ENCODE measurements at places on chromosomes 5 and 9.

- DNase-seq = peak; percentile 18
Observed at GRCh38 chr9:94554439-94555331, at the start of gene PCAT7. Gene PCAT7 (plus strand): TSS chr9:94555083.

DNA sequence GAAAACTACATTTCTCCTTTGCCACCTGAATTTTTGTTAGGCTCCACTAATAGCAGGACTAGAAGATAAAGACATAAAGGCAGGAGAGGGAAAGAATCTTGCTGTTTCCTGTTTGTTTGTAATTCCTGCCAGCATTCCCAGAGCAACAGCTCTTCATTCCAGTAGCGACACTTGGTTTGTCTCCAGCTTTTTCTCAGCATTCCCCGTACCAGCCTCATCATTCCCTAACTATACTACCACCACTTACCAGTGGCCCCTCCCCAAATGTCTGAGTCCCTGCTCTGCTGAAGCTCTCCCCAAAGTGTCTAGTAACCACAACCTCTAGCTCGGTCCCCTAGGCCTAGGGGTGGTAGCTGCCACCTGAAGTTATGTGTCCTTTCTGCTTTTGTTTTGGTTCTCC, 18.6 kb downstream of the CETN3 start:
- no peak for DNase-seq

GRCh38 chr5:33444542-33444941, 3.8 kb downstream of the TARS1 start:
- DNase-seq = no peak

DNA sequence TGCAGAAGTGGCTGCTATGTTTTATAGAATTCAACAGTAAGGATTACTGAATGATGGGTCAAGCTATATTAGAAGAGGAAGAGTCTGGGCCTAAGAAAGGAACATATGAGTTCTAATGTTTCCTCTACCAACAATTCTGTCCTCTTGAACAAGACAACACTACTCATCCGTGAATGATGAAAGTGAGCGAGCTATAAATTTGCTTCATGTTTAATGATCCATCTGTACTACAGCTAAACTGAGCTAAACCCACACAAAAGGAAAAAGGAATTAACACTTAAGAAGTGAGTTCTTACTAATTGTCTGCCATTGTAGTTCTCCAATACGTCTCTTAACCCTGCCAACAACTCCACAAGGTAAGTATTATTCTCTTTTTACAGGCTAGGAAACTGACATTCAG, 204.4 kb downstream of the GLIS3 start:
- DNase-seq = no peak

DNA sequence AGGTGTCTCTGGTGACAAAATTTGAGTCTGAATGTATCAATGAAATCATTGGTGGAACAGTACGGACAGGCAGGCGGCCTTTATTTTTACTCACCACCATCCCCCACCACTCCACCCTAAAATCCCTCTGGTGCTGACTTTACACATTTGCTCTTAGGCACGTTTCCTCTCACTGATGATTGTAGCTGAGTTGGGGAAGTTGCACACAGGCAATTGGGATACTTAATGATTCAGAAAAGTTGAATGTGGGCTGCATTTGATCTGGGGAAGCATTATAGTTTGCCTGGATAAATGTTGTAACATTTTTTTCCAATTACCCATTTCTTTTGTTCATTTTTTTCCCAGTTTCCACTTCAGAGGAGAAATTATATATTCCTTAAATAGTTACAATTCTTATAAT, 658.4 kb downstream of the TLR4 start:
- no peak for DNase-seq

GRCh38 chr5:94545870-94546625, 72.4 kb downstream of the KIAA0825 start:
- DNase-seq = no peak

- no peak for DNase-seq
Observed at GRCh38 chr5:41410307-41410706, 100.1 kb downstream of the PLCXD3 start.

- no peak for DNase-seq
Observed at GRCh38 chr5:134568337-134568700, 42.8 kb downstream of the JADE2 start.

GRCh38 chr9:2657427-2657826, 35.8 kb downstream of the VLDLR start:
- peak; percentile 29 for DNase-seq

DNA sequence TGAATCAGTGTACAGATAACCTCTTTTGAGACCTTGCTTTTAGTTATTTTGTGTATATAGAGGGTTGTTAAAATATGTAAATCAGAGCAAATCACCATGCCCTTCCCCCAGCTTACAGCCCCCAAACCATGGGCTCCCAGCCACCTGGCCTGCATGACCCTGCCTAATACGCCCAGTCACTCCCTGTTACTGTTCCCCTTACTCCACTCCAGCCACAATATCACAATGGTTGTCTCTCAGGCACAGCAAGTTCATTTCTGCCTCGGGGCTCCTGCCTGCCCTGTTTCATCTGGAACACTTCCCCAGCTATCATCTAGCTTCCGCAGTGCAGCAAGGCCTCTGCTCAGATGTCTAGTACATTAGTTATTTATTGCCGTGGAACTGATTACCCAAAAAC, 5.0 kb upstream of the CARD19 start:
- DNase-seq = no peak

DNA sequence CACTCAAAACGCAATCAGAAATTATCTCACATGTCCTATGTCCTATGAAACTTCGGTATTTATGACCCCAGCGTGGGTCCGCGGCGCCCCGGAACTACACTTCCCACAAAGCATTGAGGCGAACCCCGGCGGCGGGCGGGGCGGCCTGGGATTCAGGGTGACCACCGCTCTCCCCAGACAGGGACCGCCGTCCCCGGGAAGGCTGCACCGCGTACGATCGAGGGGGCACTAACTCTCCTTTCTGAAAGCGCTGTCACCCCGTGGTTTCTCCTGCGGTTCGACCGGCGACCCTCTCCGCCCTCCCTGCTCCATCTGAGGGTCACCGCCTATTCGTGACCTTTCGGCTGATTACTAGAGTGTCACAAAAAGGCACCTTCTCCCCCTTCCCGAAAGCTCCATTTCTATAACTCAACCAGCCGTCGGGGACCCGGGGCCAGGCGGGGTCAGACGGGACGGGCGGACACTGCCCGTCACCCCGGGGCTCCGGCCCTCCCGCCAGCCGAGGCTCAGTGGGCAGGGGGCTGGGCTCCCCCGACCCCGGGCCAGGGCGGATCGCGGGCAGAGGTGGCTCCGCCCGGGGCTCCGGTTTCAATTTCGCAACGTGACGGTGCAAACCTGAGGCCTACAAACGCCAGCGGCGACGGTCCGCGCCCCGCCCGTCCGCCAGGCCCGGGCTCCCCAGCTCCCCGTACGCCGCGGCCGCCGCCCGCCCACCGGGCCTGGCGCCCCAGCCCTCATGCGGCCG, 1.3 kb downstream of the ECPAS start:
- DNase-seq = peak; percentile 61

GRCh38 chr5:465591-466403, 22.8 kb downstream of the EXOC3 start:
- no peak for DNase-seq

DNA sequence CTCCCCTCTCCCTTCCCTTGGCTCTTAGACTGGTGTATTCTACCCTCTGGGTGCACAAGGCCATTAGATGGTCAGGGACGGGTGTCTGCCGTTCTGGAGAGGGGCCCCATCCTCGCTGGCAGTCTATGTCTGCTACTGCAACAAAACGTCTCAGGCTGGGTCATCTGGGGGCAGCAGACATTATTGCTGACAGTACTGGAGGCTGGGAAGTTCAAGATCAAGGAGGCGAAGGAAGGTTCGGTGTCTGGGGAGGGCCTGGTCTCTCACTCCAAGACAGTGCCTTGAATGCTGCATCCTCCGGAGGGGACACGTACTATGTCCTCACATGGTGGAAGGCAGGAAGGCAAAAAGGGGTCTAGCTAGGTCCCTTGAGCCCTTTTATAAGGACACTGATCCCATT, 93.4 kb upstream of the COL5A1 start:
- DNase-seq = no peak

GRCh38 chr9:35618325-35618727, at the start of gene CD72:
Gene CD72 (minus strand): TSS chr9:35618413. CDS start chr9:35618303, 110 bp downstream.
- DNase-seq = no peak

- no peak for DNase-seq
Observed at GRCh38 chr5:53017383-53017782, 28.2 kb downstream of the ITGA2 start.

GRCh38 chr9:136244969-136245218, 718 bp downstream of the QSOX2 start:
- DNase-seq = no peak

GRCh38 chr5:17735761-17736160, 101.5 kb downstream of the TAF11L14 start:
- DNase-seq = no peak

GRCh38 chr5:6827526-6828219, 114.4 kb downstream of the TENT4A start:
- DNase-seq = peak; percentile 64

DNA sequence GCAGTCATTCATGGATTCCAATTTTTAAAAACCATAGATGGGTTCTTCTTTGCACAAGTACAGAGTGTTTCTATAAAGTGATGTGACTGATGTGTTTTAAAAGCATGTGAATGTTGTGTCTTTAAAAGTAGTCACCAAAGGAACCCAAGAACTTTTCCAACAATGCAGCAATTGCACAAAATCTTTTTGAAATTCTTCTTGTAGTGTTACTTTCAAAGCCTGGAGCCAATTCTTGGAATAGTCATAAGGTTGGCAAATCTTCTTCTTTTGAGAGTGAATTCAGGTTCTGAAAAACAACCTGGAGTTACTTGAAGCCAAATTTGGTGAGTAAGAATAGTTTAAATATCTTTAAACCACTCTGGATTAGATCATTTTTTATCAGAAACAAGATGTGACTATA, 10.5 kb downstream of the GRAMD2B start:
- no peak for DNase-seq

DNA sequence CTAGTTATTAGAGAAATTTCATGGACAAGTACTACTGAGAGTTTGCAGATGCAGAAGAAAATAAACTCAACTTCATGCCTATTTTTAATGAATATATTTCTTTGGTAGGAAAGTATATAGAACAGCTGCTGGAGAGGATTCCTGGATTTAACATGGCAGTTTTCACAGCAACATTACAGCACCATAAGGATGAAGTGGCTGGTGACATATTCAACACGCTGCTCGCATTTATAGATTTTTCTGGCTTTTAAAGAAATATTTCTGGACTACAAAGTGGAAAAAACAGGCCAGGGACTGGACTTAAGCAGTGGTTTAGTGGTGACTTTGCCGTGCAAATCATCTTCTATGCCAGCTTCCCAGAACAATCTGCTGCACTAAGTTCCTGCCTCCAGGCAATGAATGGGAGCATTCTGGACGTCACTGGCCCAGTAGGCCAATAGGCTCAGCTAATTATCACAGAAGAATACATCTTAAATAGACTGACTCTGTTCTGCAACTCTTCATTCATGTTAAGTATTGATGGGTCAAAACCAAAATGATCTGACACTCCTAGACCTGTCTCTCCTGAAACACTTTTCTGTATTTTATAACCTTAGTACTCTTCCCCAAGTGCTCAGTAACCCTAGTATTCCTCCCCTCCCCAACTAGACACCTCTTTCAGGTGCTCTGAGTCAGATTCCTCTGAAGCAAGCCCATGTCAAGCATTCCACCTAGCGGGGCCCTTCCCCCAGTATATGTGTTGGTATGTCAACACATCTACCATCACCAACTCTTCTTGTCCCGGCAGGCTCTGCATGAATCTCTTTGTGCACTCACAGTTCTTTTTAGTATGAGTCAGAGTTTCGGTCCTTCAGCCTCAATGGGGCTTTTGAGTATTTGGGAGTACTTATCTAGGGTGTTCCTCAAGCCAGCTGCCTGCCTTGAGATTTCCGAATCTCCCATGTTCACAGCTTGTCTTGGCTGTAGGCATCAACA, 625.5 kb downstream of the CHSY3 start:
- DNase-seq = no peak

GRCh38 chr5:66742083-66742895, 146.1 kb downstream of the MAST4 start:
- no peak for DNase-seq

GRCh38 chr9:2209400-2209799, 194.3 kb downstream of the SMARCA2 start:
- no peak for DNase-seq

DNA sequence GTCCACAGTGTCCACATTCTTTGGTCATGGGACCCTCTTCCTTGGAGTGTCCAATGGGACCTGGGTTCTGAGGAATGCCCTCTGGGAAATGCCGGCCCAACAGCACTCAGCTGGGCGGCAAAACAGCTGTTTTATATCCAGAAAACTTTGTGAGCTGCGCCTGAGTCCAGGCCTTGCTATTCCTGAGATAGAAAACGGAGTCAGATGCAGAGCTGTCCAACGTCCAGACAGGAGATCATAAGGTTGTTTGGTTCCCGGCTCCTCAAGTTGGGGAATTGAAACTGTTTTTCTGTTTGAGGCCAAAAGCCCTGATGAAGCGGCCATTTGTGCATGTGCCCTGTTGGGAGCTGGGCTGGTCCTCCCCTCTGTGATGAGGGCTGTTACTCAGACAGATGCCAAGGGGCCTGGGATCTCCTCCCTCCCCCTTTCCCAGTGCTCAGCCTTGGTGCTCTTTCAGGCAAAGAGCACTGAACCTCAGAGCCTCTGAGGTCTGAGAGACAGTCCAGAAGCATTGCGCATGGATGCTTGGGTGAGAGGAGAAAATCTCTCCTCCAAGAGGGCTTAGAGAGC, 66.6 kb upstream of the GARNL3 start:
- no peak for DNase-seq

DNA sequence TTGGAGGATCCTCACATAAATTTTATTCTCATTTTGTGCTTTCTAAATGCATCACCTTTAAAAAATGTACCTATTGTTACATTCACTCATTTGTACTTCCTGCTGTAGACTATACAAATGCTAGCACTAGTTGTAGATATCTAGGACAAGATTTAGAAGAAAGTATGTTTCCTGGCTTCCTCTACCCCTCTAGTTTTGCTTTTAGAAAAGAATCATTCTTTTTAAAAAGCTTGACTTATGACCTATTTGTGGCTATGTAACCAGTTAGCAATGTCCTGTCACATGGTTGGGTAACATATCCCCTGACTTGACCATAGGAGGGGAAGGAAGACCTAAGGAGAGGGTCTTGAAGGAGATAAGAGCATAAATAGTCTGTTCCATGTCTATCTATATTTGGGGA, 13.3 kb downstream of the CAMK4 start:
- DNase-seq = no peak

DNA sequence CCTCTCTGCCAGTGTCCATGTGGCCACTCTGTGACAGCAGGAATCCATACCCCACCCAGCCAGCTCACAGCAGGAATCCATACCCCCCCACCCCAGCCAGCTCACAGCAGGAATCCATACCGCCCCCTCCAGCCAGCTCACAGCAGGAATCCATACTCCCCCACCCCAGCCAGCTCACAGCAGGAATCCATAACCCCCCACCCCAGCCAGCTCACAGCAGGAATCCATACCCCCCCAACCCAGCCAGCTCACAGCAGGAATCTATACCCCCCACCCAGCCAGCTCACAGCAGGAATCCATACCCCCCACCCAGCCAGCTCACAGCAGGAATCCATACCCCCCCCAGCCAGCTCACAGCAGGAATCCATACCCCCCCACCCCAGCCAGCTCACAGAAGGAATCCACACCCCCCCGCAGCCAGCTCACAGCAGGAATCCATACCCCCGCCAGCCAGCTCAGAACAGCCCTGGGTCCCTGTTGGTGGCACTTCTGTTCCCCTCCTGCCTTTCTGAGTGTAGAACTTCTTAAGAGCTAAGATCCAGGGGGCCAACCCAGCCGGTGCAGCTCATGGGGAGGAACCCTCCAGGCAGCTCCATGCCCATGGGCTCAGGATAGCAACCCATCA, 8.4 kb upstream of the RXRA start:
- no peak for DNase-seq
